ENCODE measurements at places on chromosomes 3 and 15. TPM values are rescaled to one million over a fixed set of nuclear protein-coding genes. Genes with fewer than 3 reads are reported as not detected.

The DLEC1 gene
- polyA plus RNA-seq = 0.52 TPM

GRCh38 chr3:81554801-81555200 is 206.6 kb downstream of the GBE1 start:
- DNase-seq = no peak

GRCh38 chr3:17964108-17964507 is 221.7 kb upstream of the TBC1D5 start:
- no peak for DNase-seq

DNA sequence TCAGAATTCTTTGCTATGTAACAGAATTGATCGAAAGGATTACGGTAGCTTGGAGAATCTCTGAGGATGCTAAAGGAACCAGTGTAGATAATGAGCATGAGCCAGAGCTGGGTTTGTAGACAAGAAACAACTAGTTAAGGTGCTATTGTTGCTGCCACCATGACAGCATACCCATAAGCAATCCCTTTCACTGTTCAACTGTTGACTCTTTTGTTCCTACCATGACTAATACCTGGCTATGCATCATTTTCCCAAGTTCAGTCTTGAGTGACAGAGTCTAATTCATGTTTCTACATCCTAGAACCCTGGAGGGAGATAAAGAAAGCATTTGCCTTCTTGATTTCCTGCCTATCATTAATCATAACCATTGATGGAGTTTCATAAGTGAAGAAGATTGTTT is 600.3 kb downstream of the OTOL1 start:
- no peak for DNase-seq

DNA sequence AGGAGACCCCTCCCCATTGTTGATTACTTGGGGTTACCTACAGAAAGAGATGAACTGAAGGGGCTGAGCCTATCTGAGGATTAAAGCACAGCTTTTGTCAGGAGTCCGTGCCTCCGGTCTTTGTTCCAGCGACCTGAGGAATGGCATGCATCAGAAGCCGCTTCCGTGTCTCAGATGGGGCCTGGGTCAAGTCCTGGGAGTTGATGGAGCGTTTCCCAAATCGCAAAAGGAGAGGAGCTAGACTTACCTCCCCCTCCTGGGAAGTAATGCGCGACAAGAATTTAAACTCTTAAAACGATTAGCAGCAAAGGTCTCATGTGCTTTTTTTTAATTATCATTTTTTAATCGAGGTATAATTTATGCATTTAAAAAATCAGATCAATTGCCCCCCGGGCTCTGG is 983 bp upstream of the ALDH1A3 start:
- DNase-seq = peak; percentile 35

DNA sequence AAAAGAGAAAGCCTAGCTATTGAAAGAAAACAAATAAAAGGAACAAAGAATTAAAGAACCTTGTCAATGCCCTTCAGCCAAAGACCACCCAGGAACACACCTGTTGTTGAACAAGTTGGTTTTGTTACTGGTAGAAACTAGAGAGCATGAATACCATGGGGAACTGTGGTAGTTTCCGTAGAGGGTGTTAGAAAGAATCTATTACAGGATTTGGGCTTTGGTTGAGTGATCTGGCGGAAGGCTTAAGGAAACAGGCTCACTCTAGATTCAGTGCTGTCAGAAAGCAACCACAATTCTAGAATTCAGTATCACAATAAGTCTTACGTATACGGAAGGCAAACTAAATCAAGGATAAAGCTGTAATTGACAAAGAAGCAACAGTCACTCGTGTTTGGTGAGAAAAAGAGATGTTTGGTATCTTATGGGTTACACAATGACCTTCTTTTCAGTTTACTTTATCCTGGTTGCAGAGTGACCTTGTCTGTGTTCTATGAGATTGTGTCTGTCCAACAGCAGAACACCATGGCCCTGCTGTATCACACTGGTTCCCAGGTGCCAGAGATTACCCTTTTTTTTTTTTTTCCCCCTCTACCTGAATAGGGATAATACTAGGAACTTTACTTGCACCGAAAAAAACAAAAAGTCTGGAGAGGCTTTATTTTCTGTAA is 265.9 kb downstream of the SHQ1 start:
- DNase-seq = peak; percentile 84

GRCh38 chr15:49088996-49089395 is 42.8 kb upstream of the SECISBP2L start:
- DNase-seq = no peak

- DNase-seq = no peak
Observed at GRCh38 chr3:197269024-197269423, 29.4 kb downstream of the DLG1 start.
